ENCODE measurements at places on chromosomes 7 and 10.

- no peak for DNase-seq
These were observed 1.8 kb downstream of the WASL start for GRCh38 chr7:123746931-123747488.

DNA sequence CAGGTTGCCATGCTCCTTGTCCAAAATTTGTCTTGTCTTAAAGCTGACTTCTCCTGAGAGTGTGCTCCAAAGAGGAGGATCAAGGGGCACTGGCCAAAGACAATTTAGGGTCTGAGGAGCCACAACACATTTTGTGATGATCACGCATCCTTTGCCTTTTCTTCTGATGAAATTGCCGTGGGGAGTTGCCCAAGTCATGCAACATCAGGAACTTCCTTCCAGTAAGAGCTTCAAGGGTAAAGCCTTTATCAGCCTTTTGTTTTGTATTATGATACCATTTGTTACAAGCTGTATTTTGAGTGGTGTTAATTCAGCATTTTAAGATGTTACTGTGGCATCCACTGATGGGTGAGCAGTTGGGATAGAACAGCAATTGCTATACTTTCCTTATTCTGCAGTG is 131.2 kb upstream of the MKI67 start:
- no peak for DNase-seq

GRCh38 chr10:120917521-120918250 is 66.5 kb downstream of the WDR11 start:
- DNase-seq, result no peak

DNA sequence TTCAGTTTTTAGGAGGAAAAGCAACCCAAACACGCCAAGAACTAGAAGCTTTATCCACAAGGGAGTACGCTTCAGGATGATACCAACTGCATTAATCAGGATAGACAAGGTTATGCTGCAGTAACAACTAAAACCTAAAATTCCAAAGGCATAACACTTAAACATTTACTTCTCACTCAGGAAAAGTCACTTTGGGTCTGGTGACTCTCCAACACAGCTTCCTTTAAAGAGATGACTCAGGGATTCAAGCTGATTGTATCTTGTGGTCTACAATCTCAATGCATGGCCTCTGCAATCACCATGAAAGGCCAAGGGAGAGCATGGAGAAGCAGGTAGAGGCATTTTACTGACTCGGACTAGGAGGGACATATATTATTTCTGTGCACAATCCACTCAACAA is 315.8 kb downstream of the KCNMA1 start:
- DNase-seq, result no peak

DNA sequence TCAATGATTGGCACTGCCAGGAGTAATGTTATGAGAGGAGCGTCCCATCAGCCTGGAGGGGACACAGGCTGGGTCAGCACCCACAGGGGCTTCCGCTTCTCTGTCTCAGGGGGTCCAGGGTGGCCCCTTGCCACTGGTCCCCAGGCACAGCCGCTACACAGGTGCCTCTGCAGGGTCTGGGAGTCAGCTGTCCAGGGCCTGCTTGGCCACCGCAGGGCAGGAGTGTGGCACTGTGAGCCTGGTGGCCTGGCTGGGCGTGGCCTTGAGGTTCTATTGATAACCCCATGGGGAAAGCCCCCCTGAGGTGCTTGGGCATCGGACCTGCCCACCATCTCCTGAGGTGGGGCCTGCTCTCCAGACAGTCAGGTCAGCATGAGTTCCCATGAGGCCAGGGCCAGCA is 136.6 kb downstream of the LHPP start:
- no peak for DNase-seq

GRCh38 chr10:95459446-95460045 is 101.6 kb downstream of the SORBS1 start:
- no peak for DNase-seq

GRCh38 chr7:41207141-41207540 is 495.7 kb downstream of the INHBA start:
- no peak for DNase-seq

DNA sequence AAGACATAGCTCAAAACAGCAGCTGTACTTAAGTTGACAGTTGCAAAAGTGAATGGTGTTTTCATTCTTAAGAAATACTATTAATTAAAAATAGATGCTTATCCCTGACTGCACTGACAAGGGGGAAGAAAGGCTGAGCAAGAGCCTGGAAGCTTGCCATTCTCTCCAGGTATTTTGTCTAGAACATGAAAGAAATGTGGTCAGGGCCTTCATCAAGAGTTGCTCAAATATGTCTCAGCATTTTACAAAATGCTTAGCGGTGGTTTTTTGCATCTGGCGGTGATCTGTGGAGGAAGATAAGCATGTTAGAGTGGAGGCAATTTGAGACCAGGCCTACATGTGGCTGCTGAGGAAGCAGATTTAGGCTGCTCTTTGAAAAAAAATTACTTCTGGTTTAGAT is 46.4 kb upstream of the CC2D2B start:
- DNase-seq, result no peak

DNA sequence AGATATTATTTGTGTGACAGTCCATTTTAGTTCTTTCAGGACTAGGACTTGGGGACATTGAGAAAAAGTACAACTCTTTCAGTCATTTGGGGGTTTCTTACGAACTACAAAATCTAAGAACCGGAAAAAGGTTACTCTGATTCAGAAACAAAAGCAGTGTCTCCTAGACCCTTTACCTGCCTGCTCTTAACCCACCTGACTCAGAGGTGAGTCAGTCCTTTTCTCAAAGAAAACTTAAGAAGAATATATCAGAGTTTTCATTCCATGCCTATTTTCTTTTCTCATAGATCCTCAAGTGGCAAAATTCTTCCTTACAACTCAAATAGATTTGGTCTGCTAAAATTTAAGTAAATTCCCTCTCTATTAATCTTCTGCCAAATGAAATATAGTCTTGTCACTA is 114.9 kb upstream of the PTN start:
- no peak for DNase-seq

GRCh38 chr7:107708956-107709355 is 35.0 kb upstream of the CBLL1 start:
- no peak for DNase-seq

DNA sequence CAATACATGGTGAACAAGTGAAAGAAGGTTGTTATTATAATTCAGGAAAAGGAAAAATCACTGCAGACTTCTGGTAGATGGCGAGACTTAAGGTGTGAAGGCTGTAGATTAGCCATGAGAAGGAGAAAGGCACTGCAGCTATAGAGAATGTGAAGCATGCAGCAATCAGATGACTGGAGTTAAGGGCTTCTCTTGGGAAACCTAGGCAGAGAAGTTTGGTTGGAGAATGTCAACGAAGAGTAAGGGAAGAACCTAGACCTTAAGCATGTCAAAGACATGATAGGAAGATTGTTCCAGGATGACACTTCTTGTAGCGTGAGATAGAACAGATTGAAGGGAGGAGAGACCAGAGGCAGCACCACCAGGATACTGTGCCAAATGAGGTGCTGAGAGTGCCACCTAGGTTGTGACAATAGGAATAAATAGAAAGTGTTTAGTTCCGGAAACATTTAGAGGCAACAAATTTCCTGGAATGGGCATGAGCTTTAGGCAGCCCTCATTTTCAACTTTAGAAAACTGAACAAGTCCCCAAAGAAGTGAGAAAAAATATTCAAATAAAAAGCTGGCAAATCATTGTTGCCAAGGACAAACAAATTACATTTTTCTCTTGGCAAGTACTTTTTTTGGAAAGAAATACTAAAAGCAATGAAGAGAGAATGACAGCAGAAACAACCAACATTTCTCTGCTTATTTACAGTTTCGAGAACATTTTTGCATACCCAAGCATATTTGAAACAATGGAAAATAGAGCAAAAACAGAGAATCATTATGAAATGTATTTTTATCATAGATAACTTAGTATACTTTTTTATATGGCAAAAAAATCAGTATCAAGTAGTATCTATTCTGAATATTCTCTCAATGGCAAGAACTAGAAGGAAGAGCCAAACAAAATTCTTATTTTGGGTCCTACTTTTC is 4.9 kb downstream of the LRRC17 start:
- DNase-seq, result no peak

- DNase-seq, result no peak
These were observed 42.3 kb downstream of the ANTXRL start for GRCh38 chr10:46328853-46329689.

DNA sequence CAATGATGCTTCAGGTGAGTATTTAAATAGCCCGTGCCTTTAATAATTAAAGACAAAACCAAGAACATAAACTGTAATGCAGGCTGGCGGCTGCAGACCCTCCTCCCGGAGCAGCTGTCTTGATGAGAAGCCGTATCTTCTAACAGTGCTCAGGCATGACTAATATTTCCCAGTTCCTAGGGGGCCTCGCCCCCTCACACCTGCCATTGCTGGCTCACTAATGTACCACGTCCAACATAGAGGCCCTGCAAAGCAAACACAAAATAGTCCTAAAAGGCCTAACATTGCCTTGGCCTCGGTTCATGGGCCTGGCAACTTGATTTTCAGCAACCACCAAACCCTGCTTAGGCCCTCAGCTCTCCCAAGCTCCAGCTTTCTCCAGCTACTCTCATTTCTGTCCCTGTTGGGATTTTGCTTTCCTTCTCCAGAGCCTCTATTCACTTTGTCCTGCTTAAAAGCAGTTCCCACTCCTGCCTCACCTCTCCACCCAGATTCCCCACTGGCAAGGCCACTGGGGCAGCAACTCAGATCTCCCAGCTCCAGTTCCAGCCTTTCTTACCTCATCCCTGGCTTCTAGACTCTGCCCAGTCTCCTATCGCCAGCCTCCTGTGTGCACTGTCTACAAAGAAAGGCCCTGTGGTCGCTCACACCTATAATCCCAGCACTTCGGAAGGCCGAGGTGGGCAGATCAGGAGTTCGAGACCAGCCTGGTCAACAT is 16.2 kb downstream of the SORBS1 start:
- DNase-seq, result no peak

DNA sequence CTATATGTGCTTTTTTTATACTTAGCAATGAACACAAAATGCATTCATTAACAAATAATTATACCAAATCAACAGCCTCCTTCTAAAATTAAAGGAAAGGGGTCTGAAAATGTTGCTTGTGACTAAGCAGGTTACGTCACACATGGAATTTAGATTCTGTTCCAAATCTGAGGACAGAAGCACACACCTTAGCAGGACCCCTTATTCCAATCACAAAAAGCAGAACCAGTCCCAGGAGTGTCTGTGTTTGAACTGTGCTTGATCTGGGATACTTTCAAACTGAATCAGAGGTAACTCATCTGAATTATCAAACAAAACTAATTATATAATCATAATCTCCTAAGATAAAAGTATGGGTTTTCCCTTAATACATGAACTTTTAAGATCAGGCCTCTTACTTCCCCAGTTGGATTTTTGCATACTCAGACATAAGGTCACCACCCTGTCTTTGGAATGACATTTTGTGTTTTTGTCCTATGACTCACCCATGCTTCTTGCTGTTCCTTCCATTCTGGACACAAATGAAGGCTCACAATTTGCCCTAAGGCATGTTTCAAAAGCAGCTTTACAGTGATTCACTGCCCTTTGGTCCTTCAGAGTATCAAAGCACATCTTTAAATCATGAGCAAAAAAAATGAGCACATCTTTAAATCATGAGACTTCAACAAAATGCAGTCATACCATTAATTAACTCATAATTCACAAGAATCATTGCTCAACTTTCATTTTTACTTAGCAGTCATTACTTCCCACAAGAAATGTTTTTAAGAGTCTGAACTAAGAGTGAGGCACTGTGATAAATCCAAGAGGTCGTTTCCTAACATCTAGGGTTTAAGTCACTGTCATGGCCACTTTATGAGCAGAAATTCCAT is 35.5 kb downstream of the SEMA3C start:
- no peak for DNase-seq

DNA sequence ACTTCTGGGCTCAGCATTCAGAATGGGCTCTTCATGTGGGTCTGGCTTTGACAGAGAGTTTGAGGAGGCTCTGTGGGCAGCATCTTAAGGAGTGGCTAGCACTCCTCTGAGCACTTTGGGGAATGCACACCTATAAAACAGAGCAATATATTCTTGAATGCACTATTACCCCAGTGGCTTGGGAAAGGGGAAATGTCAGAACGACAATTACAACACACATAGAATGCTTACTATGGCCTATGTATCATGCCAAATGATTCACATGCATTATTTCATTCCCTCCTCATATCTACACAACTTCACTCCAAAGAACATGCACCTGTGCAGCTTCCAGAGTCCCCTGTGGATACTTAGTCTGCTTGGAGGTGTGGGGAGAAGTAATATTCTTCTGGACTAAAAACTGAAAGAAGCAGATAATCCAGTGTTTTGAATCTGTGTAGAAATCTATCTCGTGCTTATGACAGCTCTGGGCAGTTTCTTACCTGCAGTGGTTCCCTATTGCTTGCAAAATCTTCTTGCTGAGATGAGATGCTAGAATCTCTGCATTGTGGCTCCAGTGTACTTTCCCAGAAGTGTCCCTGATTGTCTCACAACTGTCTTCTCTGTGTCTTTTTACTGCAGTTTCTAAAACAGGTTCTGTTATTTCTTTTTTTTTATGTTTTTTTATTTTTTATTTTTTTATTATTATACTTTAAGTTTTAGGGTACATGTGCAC is 5.5 kb upstream of the MGAM start:
- no peak for DNase-seq

DNA sequence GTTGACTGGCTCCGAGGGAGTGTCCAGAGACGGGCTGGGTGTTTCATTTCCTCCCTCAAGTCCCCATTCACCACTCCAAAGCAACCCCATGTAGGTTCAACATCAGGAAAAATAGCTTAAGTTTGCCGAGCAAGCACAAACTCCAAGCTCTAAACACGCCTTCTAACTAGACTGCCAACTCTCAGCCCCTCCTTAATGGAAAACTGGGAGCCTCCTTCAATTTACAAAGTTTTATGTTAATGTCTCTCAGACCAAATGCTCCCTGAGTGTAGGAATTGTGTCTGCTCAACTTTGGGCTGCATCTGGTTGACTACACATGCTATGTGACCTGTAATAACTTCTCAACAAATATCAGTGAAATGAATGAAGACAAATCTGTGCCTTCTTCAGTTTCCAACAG is 87.5 kb downstream of the FAM204A start:
- DNase-seq, result no peak

- DNase-seq, result no peak
These were observed 19.1 kb upstream of the GPAM start for GRCh38 chr10:112202561-112203241.

DNA sequence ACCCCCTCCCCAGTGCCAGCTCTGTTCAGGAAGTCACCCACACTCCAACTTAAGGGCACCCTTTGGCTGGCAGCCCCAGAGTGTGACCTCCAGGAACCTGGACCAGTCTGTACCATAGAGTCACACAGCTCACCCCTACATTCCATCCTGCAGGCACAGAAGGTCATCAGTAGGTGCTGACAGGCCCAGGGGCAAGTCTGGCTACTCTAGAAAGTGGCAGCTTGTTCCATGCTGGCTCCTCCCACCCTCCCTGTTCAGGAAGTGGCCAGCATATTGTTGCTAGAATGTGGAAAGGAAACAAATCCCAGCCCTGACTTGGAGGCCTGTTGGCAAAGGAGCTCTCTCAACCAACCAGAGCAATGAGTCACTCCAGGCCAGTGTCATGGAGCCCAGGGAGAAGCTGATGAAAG is 3.2 kb upstream of the NCOA4 start:
- no peak for DNase-seq

GRCh38 chr7:142338633-142339501 is 81.0 kb upstream of the PRSS58 start:
- DNase-seq, result no peak

- DNase-seq, result no peak
These were observed 44.3 kb upstream of the ECHDC3 start for GRCh38 chr10:11697718-11698527.

- no peak for DNase-seq
These were observed 124.5 kb upstream of the GDF10 start for GRCh38 chr10:47175181-47176123.

Measured in stimulated activated CD4-positive, alpha-beta T cell treated with anti-CD3 and anti-CD28 coated beads, Interleukin-4, amount 100 ng/mL, for 48 hours (primary cell).